Stomach (tissue), 19 donors: ENCODE measurements at places on chromosomes 5 and 9. TPM values are rescaled to one million over a fixed set of nuclear protein-coding genes. Genes with fewer than 3 reads are reported as not detected.

The GADD45G gene
- total RNA-seq: 103 TPM

The PCDHGC5 gene
- 2.7 TPM for total RNA-seq

DNA sequence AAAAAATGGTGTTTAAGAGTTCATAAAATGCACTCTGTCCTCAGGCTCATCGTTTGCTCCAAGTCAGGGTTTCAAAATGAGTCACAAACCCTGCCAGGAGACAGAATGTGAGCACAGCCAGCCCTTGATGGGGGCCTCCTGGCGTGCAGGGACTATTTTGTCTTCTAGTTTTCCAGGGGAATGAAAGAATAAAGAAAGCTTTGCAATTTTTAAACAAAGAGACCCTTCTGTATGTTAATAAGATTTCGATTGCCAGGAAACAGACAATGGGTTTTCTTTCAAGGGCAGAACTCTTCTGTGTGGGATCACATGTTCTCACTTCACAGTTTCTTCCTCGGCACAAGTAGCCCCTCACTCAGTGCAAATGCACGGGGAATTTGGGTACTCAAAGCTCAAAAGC, 121.4 kb upstream of the C6 start:
- H3K27ac ChIP-seq: no peak overlapping the region
- no peaks in the 10 kb centered on the region for H3K27me3 ChIP-seq
- no peak overlapping the region for H3K4me3 ChIP-seq
- H3K4me1 ChIP-seq: peaks cover 16% of the 10 kb centered on the region
- H3K36me3 ChIP-seq: no peaks in the 10 kb centered on the region
- DNase-seq: peak; percentile 31

- no peaks in the 10 kb centered on the region for H3K4me1 ChIP-seq
- no peak overlapping the region for H3K4me3 ChIP-seq
- H3K27ac ChIP-seq: no peak overlapping the region
- H3K36me3 ChIP-seq: no peaks in the 10 kb centered on the region
Observed at GRCh38 chr5:2280318-2280717, 397.6 kb upstream of the IRX4 start.

- no peaks in the 10 kb centered on the region for H3K36me3 ChIP-seq
- no peaks in the 10 kb centered on the region for H3K4me1 ChIP-seq
- no peaks in the 10 kb centered on the region for H3K27me3 ChIP-seq
- DNase-seq: peak; percentile 15
Observed at GRCh38 chr9:73916016-73916673, 581.0 kb upstream of the RORB start.
